Chondrocyte (in vitro differentiated cells): ENCODE measurements at places on chromosomes 2 and 18. TPM values are rescaled to one million over a fixed set of nuclear protein-coding genes. Genes with fewer than 3 reads are reported as not detected.
A peak's percentile ranks its signal among the peaks of the same experiment; 100 is the strongest.

DNA sequence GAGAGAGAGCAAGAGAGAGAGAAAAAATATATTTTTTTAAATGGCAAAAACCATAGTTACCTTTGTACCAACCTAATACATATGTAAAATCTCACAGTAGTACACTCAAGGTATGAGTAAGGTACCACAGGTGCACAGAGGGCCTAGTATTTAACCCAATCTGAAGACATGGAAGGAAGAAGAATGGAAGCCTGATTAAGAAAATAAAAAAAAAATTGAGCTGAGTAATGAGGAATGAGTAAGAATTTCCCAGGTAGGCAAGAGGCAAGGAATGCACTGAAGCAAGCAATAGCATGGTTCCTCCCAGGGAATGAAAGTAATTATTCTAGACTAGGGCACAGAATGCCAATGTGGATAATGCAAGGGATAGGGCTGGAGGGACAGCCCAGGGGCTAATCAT, 294.2 kb downstream of the FIGN start:
- no peak for DNase-seq
- H3K36me3 ChIP-seq = no peaks in the 10 kb centered on the region
- H3K27ac ChIP-seq = no peak overlapping the region
- H3K27me3 ChIP-seq = no peaks in the 10 kb centered on the region
- no peaks in the 10 kb centered on the region for H3K4me1 ChIP-seq

DNA sequence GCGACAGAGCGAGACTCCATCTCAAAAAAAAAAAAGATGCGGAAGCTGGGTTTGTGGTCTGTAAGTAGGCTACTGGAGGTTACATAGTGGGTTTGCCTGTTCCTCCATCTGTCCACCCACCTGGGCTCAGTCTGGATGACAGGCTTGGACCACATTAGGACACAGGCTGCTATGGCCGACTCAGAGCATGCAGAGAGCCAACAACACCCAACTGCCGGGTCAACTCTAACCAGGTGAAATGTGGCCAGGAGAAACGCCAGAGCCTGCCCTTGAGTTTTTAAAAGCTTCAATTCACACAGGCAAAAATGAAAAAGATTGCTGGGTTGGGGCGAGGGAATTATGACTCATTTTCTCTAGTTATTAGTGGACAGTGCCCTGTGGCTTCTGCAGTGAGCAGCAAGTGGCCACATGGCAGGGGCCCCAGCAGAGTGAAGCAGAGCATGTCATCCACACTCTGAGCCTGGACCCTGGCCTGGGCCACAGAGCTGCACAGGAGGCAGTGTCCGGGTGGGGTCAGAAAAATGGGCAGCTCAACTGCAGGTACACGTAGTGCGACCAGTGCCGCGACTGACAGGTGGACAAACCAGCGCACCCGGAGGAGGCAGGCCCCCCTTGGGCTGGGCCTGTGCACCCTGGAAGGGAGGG, 67.4 kb downstream of the BIN1 start:
- H3K4me3 ChIP-seq = no peak overlapping the region
- no peaks in the 10 kb centered on the region for H3K36me3 ChIP-seq
- H3K4me1 ChIP-seq = peaks cover 8% of the 10 kb centered on the region
- DNase-seq = peak; percentile 87
- H3K27me3 ChIP-seq = no peaks in the 10 kb centered on the region

GRCh38 chr18:13067966-13068365, 76.8 kb downstream of the CEP192 start:
- DNase-seq = no peak
- H3K27me3 ChIP-seq = no peaks in the 10 kb centered on the region
- peaks cover 39% of the 10 kb centered on the region for H3K36me3 ChIP-seq
- H3K4me1 ChIP-seq = no peaks in the 10 kb centered on the region
- H3K27ac ChIP-seq = no peak overlapping the region
- no peak overlapping the region for H3K4me3 ChIP-seq

DNA sequence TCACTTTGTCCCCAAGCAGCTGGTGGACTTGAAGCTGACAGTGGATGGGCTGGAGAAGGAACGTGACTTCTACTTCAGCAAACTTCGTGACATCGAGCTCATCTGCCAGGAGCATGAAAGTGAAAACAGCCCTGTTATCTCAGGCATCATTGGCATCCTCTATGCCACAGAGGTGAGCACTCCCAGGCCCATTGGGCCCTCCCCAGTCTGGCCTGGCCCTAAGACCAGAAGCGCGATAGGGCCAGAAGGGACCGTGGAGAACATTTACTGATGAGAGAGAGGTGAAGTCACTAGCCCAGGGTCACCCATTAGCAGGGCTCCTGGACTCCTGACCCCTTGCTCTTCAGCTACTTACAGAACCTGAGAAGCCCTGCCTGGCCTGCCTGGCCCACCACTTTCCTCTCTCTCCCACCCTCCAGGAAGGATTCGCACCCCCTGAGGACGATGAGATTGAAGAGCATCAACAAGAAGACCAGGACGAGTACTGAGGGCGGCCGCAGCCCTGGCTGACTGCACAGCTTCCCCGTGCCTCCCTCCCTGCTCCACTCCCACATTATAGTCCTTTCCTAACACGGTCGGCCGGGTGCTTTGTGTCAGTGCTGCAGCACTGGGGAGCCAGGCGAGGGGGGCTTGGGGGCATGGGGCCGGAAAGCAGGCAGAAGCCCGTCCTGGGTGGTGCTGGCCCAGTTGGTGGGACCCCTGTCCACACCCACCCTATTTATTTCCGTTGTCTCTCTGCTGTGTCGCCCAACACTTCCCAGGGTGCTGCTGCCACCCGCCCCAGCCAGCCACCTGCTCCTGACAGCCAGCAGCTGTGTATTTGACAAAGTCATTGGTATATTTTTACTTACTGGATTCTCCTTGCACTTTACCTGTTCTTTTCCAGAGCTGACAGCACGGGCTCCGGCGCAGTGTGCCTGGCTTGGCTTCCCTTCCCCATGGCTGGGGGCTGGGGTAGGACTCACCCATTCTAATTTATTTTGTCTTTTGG, 6.6 kb upstream of the TMEM214 start:
- H3K4me3 ChIP-seq = no peak overlapping the region
- peaks cover 17% of the 10 kb centered on the region for H3K36me3 ChIP-seq
- H3K4me1 ChIP-seq = peaks cover 16% of the 10 kb centered on the region
- no peak for DNase-seq
- no peaks in the 10 kb centered on the region for H3K27me3 ChIP-seq
- H3K27ac ChIP-seq = no peak overlapping the region

DNA sequence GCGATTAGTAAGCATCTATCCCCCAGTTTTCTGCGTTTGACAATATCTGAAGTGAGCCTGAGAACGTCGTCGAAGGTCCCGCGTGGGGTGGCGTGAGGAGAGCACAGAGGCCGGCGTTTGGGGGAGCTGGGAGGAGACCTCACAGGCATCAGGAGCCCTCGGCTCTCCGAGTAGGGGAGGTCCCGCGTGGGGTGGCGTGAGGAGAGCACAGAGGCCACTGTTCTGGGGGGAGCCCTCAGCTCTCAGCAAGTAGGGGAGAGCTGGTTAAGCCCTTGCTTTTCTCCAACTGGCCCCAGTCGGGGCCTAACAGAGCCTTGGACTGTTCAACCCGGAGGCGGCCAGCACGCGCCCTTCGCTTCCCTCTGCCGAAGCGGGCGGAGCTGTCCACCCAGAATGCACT, 134.3 kb downstream of the NFATC1 start:
- peaks cover 29% of the 10 kb centered on the region for H3K27me3 ChIP-seq
- peaks cover 5% of the 10 kb centered on the region for H3K36me3 ChIP-seq
- no peak overlapping the region for H3K27ac ChIP-seq
- no peak overlapping the region for H3K4me3 ChIP-seq

DNA sequence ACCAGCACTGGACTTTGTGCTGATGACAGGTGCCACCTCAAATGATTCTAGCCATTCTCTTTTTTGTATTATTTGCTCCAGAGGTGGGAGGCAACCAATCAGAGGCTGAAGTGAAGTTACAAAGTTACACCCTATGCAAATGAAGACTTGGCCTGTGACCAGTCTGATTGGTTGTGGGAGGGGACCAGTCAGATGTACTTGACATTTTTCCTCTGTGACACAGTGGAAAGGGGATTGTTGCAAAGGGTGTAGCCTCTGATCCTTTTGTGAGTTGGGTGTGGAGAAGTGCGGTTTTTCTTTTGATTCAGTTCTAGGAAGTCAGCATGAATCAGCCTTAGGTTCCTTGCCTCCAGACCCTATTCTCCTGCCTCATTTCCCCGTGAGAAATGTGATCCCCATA, 244.0 kb downstream of the ARL6IP6 start:
- no peak overlapping the region for H3K4me3 ChIP-seq
- H3K27ac ChIP-seq = no peak overlapping the region
- DNase-seq = no peak
- H3K4me1 ChIP-seq = no peaks in the 10 kb centered on the region
- no peaks in the 10 kb centered on the region for H3K27me3 ChIP-seq

DNA sequence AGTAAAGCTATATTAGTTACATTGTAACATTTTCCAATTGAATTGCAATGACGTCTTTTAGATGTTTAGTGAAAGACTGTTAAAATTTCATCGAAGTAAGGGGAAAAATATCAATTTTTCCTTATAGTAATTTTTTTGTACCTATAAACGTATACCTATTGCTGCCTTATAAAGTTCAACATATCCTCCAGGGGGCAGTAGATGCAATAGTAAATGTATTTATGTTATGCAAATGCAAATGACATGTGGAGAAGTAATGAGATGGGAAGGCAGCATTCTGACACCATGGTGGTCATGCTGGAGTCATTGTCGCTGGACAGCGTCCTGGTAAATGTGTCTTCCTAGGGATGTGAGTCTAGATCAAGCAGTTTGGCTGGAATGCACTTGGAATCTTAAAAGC, 38.7 kb downstream of the MSTN start:
- H3K27ac ChIP-seq = no peak overlapping the region
- H3K4me3 ChIP-seq = no peak overlapping the region
- no peaks in the 10 kb centered on the region for H3K27me3 ChIP-seq
- H3K36me3 ChIP-seq = no peaks in the 10 kb centered on the region
- no peaks in the 10 kb centered on the region for H3K4me1 ChIP-seq

- no peaks in the 10 kb centered on the region for H3K27me3 ChIP-seq
- H3K36me3 ChIP-seq = no peaks in the 10 kb centered on the region
- H3K27ac ChIP-seq = peak within 1 kb of the TSS; percentile 94
- H3K4me3 ChIP-seq = peak within 1 kb of the TSS; percentile 86
- peaks cover 60% of the 10 kb centered on the region for H3K4me1 ChIP-seq
- no peak for DNase-seq
Measured at GRCh38 chr2:29114946-29115609, at the start of gene CLIP4. Gene CLIP4, plus strand, starts transcription at chr2:29115415. Its CDS starts 5,974 bp downstream, at chr2:29121389.

- H3K4me1 ChIP-seq = no peaks in the 10 kb centered on the region
- no peak overlapping the region for H3K27ac ChIP-seq
- no peak overlapping the region for H3K4me3 ChIP-seq
- H3K27me3 ChIP-seq = no peaks in the 10 kb centered on the region
Measured at GRCh38 chr2:60230596-60230995, 322.9 kb downstream of the BCL11A start.

DNA sequence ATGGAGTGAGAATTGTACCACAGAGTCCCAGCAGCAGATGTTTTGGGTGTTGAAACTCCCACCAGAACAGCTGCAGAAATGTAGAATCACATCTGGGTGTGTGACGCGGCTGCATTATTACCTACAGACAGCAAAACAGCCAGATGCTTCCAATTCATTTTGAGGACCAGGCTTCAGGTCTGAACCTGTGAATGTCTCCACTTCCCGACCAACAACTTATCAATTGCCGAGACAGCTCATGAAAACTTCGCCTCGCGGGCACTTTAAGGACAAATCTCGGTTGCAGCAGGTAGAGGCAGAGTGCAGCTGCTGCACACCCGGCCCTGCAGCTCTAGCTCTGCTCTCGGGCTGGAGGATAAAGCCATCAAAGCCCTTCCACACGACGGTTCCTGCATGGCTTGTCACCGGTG, 202.0 kb downstream of the HRH4 start:
- H3K36me3 ChIP-seq = no peaks in the 10 kb centered on the region
- H3K27me3 ChIP-seq = peaks cover 24% of the 10 kb centered on the region
- H3K4me3 ChIP-seq = no peak overlapping the region
- no peaks in the 10 kb centered on the region for H3K4me1 ChIP-seq

- peaks cover 74% of the 10 kb centered on the region for H3K4me1 ChIP-seq
- no peak overlapping the region for H3K4me3 ChIP-seq
- DNase-seq = no peak
- H3K27ac ChIP-seq = peak overlapping the region; percentile 84
- peaks cover 3% of the 10 kb centered on the region for H3K36me3 ChIP-seq
Measured at GRCh38 chr2:33208400-33208799, 261.6 kb downstream of the LTBP1 start.

DNA sequence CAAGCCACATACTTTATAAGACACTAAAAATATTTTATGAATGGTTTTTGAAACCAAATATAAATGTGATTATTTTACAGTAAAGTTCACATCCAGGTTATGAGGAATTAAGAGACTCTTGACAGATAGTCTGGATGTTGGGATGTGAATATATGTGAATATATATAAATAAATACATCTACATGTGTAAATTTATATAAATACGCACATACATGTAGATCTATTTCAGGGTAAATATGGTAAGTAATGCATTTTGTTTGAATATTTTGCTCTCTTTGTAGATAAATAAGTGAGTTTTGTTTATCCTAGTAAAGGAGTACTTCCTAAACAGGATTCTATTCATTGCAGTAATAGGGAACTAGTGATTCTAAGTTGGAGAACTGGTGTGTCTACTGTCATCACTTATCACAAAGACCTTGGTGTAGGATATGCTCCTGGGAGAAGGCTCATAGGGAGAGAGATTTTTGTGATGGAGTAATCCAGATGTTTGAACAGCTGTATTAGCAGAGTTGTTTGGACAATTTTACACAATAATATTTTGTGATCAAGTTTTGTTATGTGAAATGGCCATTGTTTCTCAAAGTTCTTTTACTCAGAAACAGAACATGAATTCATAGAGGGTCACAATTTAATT, 60.2 kb upstream of the NT5C1B start:
- no peaks in the 10 kb centered on the region for H3K36me3 ChIP-seq
- H3K27me3 ChIP-seq = no peaks in the 10 kb centered on the region
- H3K27ac ChIP-seq = no peak overlapping the region
- H3K4me1 ChIP-seq = peaks cover 41% of the 10 kb centered on the region

- no peak overlapping the region for H3K4me3 ChIP-seq
- H3K36me3 ChIP-seq = peaks cover 1% of the 10 kb centered on the region
- H3K4me1 ChIP-seq = peaks cover 17% of the 10 kb centered on the region
- DNase-seq = no peak
- no peaks in the 10 kb centered on the region for H3K27me3 ChIP-seq
- H3K27ac ChIP-seq = peak overlapping the region; percentile 37
Measured at GRCh38 chr2:27249159-27249890, 13.5 kb downstream of the SLC30A3 start.

GRCh38 chr2:181356526-181357130, 100.6 kb upstream of the ITGA4 start:
- peaks cover 26% of the 10 kb centered on the region for H3K4me1 ChIP-seq
- H3K4me3 ChIP-seq = no peak overlapping the region
- DNase-seq = no peak

GRCh38 chr2:173828189-173829142, 136.7 kb downstream of the SP3 start:
- H3K27ac ChIP-seq = no peak overlapping the region
- peaks cover 7% of the 10 kb centered on the region for H3K27me3 ChIP-seq
- H3K36me3 ChIP-seq = no peaks in the 10 kb centered on the region
- peaks cover 19% of the 10 kb centered on the region for H3K4me1 ChIP-seq
- DNase-seq = no peak
- no peak overlapping the region for H3K4me3 ChIP-seq

CNTNAP5 gene
- not detected in 3 replicates for total RNA-seq

RNF125 gene
- 0.51 to 0.87 TPM (median 0.60 TPM) in 3 replicates for total RNA-seq

GLI2 gene
- total RNA-seq = 31.1 to 37.0 TPM (median 36.0 TPM) in 3 replicates

C1GALT1C1L gene
- total RNA-seq = not detected in 3 replicates
